ENCODE measurements at places on chromosomes 7 and 10. TPM values are rescaled to one million over a fixed set of nuclear protein-coding genes. Genes with fewer than 3 reads are reported as not detected.

EPHB6 gene
- total RNA-seq = 8.4 TPM

TDRD1 gene
- not detected for total RNA-seq

DEPP1 gene
- 53.0 TPM for total RNA-seq

RASA4 gene
- 14.6 TPM for total RNA-seq

LIPA gene
- 46.4 TPM for total RNA-seq

STMP1 gene
- total RNA-seq = 58.2 TPM

SYT15B gene
- 0.24 TPM for total RNA-seq

NOC3L gene
- total RNA-seq = 17.2 TPM

ATOH7 gene
- total RNA-seq = 0.60 TPM

GCK gene
- total RNA-seq = 6.7 TPM

PODXL gene
- total RNA-seq = 25.5 TPM

DNA sequence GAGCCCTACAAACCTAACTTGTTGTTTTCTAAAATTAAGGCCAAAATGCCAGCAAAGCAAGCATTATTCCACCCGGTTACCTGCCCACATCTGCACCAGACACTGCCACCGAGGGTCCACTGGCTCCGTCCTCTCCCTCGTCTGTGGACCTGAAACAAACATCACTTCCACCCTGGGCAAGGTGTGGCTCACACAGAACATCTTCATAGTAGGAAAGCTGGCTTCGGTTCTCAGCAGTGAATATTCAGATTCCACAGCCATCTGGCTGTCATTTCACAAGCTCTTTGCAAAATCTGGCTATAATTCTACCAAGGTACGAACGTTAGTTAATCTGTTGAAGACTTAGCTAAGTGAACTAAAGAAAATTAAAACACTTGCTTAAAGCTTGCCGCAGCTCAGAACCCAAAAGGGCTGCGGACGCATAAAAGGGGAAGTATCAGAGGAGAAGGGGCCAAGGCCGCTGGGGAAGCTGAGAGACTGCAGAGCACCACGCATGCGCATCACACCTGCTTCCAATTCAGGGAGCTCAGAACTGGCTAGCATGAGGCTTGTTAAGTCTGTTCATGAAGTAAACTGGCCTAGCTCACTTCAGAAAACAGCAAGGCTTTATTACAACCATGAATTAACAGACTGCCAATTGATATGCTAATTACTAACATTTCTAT lies 46.1 kb downstream of the PTPRN2 start:
- H3K36me3 ChIP-seq = no peaks in the 10 kb centered on the region
- H3K4me3 ChIP-seq = no peak overlapping the region
- H3K27ac ChIP-seq = no peak overlapping the region
- no peaks in the 10 kb centered on the region for H3K4me1 ChIP-seq
- no peaks in the 10 kb centered on the region for H3K27me3 ChIP-seq

GRCh38 chr10:72943498-72944234 lies 10.9 kb downstream of the PLA2G12B start:
- DNase-seq = no peak
- no peak overlapping the region for H3K27ac ChIP-seq
- H3K4me1 ChIP-seq = no peaks in the 10 kb centered on the region
- no peak overlapping the region for H3K4me3 ChIP-seq
- no peaks in the 10 kb centered on the region for H3K36me3 ChIP-seq

DNA sequence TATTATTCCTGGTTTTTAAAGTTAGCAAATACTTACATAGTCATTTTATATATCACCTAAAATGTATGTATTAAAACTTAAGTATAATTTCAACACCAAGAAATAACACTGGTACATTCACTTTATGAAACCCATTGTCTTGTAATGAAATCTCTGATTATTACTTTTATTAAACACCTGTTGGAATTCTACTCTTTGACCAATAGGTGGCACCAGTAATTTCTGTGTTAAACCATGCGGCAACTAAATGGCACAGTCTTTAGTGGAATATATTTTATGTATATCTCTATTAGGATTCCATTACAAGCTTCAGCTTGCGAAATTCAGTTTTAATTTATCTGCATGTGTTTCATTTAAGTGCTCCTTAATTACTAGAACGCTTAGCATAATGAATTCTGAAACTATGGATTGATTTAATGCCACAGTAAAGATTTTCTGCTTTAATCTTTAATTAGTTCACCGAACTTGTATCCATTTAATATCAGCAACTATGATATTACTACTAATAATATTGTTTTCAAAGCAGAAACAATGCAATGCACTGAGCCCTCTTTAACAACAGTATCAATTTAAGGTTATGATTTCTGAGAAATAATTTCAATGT lies 181.3 kb downstream of the MAGI2 start:
- peaks cover 7% of the 10 kb centered on the region for H3K4me1 ChIP-seq
- H3K36me3 ChIP-seq = no peaks in the 10 kb centered on the region
- no peak for DNase-seq
- H3K27me3 ChIP-seq = no peaks in the 10 kb centered on the region
- H3K4me3 ChIP-seq = no peak overlapping the region

- no peaks in the 10 kb centered on the region for H3K27me3 ChIP-seq
- no peak for DNase-seq
- no peak overlapping the region for H3K27ac ChIP-seq
- peaks cover 21% of the 10 kb centered on the region for H3K36me3 ChIP-seq
- no peak overlapping the region for H3K4me3 ChIP-seq
These were observed 25.3 kb downstream of the MAP3K8 start for GRCh38 chr10:30459283-30459682.

GRCh38 chr10:58268454-58268945 lies 462 bp upstream of the CISD1 start:
- peaks cover 30% of the 10 kb centered on the region for H3K4me1 ChIP-seq
- DNase-seq = no peak
- peak overlapping the region; percentile 97 for H3K4me3 ChIP-seq
- no peaks in the 10 kb centered on the region for H3K27me3 ChIP-seq
- H3K36me3 ChIP-seq = peaks cover 10% of the 10 kb centered on the region
- peak overlapping the region; percentile 99 for H3K27ac ChIP-seq

- H3K36me3 ChIP-seq = no peaks in the 10 kb centered on the region
- no peak for DNase-seq
- no peak overlapping the region for H3K4me3 ChIP-seq
- H3K4me1 ChIP-seq = no peaks in the 10 kb centered on the region
These were observed 87.6 kb upstream of the GNAI1 start for GRCh38 chr7:80047032-80047431.

GRCh38 chr10:32163071-32163761 lies 107.0 kb upstream of the KIF5B start:
- H3K36me3 ChIP-seq = no peaks in the 10 kb centered on the region
- no peaks in the 10 kb centered on the region for H3K4me1 ChIP-seq
- H3K27me3 ChIP-seq = no peaks in the 10 kb centered on the region
- no peak overlapping the region for H3K4me3 ChIP-seq
- DNase-seq = no peak

DNA sequence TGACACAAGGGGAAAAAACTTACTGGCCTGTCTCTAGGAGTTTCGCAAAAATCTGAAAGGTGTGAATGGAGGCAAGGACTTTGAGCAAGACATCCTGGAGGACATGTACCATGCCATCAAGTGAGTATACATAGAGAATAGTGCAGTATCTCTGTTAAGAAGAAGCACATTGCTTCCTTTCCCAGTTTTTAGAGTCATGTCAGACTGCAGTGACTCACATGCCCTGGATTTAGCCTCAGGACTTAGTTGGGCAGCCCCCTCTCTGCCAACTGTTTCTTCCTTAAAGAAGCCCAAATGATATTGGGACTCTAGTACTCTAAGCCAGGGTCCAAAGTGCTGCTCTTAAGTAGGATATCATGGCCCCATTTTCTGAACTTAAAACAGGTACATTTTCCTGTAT lies 28.1 kb upstream of the NFKB2 start:
- peaks cover 67% of the 10 kb centered on the region for H3K36me3 ChIP-seq
- no peaks in the 10 kb centered on the region for H3K4me1 ChIP-seq
- no peaks in the 10 kb centered on the region for H3K27me3 ChIP-seq
- DNase-seq = no peak
- H3K4me3 ChIP-seq = no peak overlapping the region

GRCh38 chr7:140873434-140873833 lies 51.3 kb downstream of the BRAF start:
- H3K4me1 ChIP-seq = no peaks in the 10 kb centered on the region
- H3K27ac ChIP-seq = no peak overlapping the region
- DNase-seq = no peak
- H3K36me3 ChIP-seq = peaks cover 24% of the 10 kb centered on the region
- H3K27me3 ChIP-seq = no peaks in the 10 kb centered on the region

DNA sequence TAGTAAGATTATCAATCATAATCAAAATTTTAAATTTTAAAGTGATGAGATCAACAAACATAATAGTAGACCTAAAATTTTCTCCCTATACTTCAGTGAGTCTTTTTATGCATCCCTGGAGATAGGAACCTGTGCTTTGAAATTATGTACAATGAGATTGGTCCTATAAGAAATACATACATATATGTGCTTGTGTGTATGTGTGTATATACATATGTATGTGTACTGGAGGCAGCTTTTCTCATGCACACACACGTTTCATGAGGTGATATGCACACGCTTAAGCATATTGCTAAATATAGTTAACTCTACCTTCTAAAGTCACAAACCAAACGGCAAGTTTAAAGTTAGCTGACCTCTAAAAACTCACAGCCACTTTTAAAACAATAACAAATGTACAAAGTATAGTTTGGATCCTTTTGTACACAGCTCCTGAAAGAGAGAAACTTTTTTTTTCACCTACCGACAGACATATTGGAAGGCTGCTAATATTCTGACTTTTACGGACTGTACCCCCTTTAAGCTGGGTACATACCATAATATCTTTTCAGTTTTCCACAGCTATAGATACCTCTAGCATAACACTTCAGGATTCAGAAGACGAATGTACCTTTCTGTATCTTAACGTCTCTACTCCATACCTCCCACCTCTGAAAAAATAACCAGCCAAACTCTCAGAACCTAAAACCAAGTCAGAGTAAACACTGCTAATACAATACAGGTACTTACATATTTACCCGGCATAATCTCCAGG lies 3.3 kb downstream of the ITGB1 start:
- peaks cover 58% of the 10 kb centered on the region for H3K4me1 ChIP-seq
- H3K36me3 ChIP-seq = peaks cover 3% of the 10 kb centered on the region
- H3K4me3 ChIP-seq = peak overlapping the region; percentile 83
- H3K27ac ChIP-seq = peak overlapping the region; percentile 68
- no peaks in the 10 kb centered on the region for H3K27me3 ChIP-seq

- no peak for DNase-seq
- no peak overlapping the region for H3K4me3 ChIP-seq
- H3K27ac ChIP-seq = no peak overlapping the region
- no peaks in the 10 kb centered on the region for H3K36me3 ChIP-seq
- no peaks in the 10 kb centered on the region for H3K4me1 ChIP-seq
These were observed 146.5 kb downstream of the TMEM178B start for GRCh38 chr7:141220263-141220880.

DNA sequence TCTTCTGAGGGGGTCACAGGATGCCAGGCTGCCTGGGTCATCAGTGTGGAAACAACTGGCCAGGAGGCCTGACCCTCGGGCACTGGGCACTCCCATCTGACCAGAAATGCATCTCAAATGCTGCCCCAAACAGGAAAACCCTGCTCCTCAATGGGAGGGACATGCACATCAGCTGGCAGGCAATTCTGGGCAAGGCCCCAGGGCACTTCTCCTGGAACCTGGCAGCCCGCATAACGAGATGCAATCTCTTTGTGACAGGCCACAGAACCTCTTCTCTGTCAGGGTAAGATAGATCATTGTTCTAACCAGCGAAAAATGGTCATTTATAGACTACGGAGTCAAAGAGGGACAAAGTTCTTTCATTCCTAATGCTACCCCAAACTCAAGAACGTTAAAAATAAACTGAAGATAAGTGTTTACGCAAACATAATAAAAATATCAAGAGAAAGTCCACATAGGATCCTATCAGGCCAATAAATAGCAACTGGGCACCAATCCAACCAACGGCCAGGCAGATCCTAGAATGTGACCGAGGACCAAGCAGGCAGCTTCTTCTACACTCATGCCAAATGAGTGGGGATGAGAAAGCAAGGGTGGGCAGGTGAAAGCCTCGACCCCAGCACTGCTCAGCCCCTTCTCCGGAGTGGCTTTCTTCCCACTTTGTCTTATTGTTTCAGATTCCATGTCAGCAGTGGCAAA lies 212.3 kb downstream of the TCERG1L start:
- no peak overlapping the region for H3K4me3 ChIP-seq
- no peaks in the 10 kb centered on the region for H3K27me3 ChIP-seq
- no peak for DNase-seq
- H3K36me3 ChIP-seq = peaks cover 4% of the 10 kb centered on the region

DNA sequence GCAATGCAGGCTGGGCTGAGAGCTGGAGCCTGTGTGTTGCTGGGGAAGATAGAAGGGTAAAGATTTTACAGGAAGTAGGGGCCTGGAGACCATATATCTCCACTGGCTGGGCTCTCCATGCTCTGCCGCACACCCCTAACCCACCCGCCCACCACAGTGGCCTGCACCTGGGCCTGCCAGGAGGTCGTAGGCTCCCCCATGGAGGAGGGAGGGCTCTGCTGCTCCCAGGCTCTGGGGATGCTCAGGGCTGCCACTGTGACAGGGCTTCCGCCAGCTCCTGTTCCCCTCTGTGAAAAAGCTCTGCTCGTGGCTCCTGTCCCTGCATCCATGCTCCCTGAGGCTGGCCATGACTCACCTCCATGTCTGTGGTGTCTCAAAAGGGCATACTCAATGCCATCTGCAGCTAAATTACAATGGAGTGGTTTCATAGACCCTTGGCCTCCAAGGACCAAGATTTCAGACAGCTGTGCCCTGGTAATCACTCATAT lies 106.0 kb downstream of the CXCL12 start:
- peaks cover 11% of the 10 kb centered on the region for H3K4me1 ChIP-seq
- H3K27ac ChIP-seq = no peak overlapping the region
- H3K36me3 ChIP-seq = no peaks in the 10 kb centered on the region
- no peak overlapping the region for H3K4me3 ChIP-seq
- no peak for DNase-seq

GRCh38 chr7:2688409-2689342 lies 674 bp downstream of the AMZ1 start:
- H3K4me1 ChIP-seq = peaks cover 7% of the 10 kb centered on the region
- H3K36me3 ChIP-seq = no peaks in the 10 kb centered on the region
- H3K27me3 ChIP-seq = peaks cover 42% of the 10 kb centered on the region
- peak overlapping the region; percentile 81 for H3K4me3 ChIP-seq
- no peak for DNase-seq

- no peaks in the 10 kb centered on the region for H3K4me1 ChIP-seq
- no peak for DNase-seq
- H3K36me3 ChIP-seq = no peaks in the 10 kb centered on the region
- H3K27me3 ChIP-seq = no peaks in the 10 kb centered on the region
- no peak overlapping the region for H3K4me3 ChIP-seq
These were observed 486.3 kb downstream of the POM121L12 start for GRCh38 chr7:53521638-53522184.

GRCh38 chr10:35215107-35215506 lies 88.5 kb downstream of the CREM start:
- peaks cover 7% of the 10 kb centered on the region for H3K36me3 ChIP-seq
- no peak overlapping the region for H3K27ac ChIP-seq
- H3K4me1 ChIP-seq = peaks cover 24% of the 10 kb centered on the region

- peaks cover 3% of the 10 kb centered on the region for H3K4me1 ChIP-seq
- H3K4me3 ChIP-seq = no peak overlapping the region
- H3K27me3 ChIP-seq = no peaks in the 10 kb centered on the region
These were observed 626.3 kb downstream of the POM121L12 start for GRCh38 chr7:53661645-53662217.

GRCh38 chr10:124057601-124058000 lies 35.8 kb downstream of the CHST15 start:
- H3K27ac ChIP-seq = no peak overlapping the region
- H3K4me1 ChIP-seq = peaks cover 24% of the 10 kb centered on the region
- no peak for DNase-seq
- H3K36me3 ChIP-seq = peaks cover 9% of the 10 kb centered on the region
- H3K4me3 ChIP-seq = no peak overlapping the region

GRCh38 chr10:58457761-58458616 lies 54.7 kb upstream of the BICC1 start:
- no peak for DNase-seq
- H3K36me3 ChIP-seq = peaks cover 6% of the 10 kb centered on the region
- H3K27me3 ChIP-seq = no peaks in the 10 kb centered on the region
- H3K4me1 ChIP-seq = no peaks in the 10 kb centered on the region
